Memory B cell (primary cell): ENCODE measurements at places on chromosomes 7 and 10.

DNA sequence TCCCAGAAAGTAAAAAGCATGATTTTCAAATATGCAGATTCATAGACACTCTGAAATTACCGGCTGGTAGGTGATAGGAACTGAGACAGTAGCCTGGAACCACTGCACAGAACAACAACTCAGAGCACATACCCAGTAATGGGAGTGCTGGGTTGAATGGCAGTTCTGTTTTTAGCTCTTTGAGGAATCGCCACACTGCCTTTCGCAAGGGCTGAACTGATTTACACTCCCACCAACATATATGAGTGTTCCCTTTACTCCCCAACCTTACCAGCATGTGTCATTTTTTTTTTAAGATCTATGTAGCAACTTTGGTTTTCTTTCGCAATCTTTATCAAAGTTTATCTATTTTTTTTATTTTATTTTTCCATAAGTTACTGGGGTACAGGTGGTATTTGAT lies 358.8 kb downstream of the CALN1 start:
- no peak for DNase-seq

DNA sequence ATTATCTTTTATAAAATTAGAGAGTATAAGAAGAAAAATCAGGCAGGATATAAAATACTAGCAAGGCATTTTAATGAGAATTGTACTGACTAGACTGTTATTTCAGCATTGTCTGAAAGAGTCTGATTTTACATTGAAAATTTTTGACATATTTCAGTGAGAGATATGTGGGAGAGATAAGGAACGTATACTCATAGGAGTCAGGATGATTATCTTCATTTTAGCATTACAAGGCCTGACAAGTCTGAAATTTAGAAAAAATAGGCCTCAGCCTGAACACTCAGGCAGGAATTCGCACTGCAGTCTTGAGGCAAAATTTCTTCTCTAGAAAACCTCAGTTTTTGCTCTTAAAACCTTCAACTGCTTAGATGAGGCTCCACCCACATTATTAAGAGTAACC lies 386.0 kb downstream of the HGF start:
- DNase-seq, result no peak

DNA sequence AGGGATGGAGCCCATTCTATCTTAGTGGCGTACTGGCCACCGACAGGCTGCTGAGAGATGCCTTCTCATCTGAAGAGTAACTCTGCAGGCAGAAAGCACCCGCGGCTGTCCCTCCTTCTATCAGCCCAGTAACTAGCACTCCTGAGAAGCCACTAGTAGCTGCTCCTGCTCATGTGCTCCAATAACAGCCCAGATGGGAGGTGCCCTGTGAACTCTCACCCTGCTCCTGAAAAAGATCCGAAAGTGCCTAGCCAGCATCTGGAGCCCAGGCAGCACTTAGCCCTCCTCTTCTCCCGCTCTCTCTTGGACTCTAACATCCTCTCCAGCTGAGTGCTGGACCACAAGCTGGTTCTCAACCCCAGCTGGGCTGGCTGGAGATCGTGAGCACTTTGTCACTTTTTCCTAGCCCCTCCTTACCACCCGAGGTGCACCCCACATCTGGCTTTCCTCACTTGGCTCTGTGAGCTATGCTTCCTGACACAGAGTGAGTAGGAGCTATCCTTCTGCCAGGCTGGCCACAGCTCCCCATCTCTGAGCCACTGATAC lies 239.2 kb downstream of the GRID1 start:
- no peak for DNase-seq

- no peak for DNase-seq
Measured at GRCh38 chr10:129854796-129855705, 109.0 kb downstream of the EBF3 start.

DNA sequence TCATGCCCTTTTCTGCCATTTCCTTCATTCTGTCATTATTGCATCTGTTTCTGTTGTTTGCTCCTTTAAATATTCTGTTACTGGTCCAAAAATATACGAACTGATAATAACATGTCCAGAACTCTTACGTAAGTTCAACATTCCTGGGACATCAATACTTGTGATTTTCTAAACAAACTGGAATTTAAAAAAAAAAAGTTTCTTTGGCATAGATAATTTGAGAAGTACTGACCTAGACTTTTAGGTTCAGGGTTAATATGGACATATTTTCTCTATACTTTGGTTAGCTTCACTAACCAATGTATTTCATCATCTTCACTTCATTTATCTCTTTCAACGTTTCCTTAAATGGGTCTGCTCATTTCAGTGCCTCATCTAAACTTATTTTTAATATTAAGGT lies 147.3 kb downstream of the JMJD1C start:
- DNase-seq, result no peak

- no peak for DNase-seq
Measured at GRCh38 chr10:93090619-93091018, 16.9 kb downstream of the CYP26A1 start.

DNA sequence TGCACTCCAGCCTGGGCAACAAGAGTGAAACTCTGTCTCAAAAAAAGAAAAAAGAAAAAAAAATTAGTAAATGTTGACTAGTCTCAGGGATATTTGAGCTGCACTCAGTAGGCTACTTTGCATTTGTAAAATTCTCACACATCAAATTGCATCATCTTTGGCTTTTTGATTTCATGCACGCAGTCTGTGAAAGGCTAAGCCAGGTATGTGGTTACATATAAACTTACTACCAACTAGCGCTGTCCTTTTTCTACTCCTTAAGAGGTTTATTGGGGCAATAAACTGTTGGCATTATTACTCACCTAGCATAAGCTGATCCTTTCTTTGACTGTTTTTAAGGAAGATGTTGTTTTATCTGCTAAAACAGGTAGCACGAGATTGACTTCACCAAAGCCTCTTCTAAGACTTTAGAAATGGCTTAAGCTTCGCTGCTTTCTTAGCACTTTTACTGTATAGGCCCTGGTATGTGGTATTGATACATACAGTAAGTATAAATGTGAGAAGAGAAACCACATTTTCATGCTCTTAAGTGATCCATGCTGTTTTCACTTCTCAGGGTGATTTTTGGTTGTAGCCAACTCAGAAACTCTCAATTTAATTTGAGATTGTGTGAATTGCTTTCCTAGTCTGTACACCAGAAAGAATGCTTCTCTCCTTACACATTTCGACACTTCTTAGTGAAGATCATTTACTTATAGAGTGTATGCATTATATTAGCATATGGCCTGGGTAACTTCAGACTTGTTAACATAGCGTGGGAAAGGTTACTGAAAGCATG lies 323.9 kb downstream of the AUTS2 start:
- DNase-seq, result no peak

DNA sequence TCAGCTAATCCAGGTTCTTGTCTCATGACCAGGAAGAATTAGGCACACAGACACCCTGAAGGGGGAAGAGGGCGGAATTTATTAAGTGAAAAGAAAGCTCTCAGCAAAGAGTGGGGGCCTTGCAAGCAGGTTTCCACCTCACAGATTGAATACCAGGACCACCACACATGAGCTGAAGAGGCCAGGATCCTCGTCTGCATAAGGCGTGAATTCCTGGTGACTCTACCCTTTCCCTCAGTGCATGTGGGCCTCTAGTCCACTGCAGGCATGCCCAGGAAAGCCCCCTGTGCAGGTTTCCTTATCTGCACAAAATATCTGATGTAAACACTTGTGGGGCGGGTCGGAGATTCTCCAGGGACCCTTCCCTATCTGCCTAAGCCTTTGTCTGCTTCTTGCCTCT lies 782.1 kb upstream of the LRRN3 start:
- no peak for DNase-seq

- DNase-seq, result no peak
Measured at GRCh38 chr7:94618126-94618525, 37.8 kb downstream of the SGCE start.

DNA sequence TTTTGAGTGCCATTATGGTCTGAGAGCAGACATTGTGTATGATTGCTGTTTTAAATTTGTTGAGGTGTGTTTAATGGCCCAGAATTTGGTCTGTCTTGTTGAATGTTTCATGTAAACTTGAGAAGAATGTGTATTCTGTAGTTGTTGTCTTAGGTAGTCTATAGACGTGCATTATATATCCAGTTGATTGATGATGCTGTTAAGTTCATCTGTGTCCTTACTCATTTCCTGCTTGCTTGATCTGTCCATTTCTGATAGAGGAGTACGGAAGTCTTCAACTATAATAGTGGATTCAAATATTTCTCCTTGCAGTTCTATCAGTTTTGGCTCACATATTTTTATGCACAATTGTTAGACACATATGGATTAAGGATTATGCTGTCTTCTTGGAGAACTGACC lies 16.0 kb downstream of the PTPN12 start:
- no peak for DNase-seq
